ENCODE measurements at places on chromosomes 5 and 9.

DNA sequence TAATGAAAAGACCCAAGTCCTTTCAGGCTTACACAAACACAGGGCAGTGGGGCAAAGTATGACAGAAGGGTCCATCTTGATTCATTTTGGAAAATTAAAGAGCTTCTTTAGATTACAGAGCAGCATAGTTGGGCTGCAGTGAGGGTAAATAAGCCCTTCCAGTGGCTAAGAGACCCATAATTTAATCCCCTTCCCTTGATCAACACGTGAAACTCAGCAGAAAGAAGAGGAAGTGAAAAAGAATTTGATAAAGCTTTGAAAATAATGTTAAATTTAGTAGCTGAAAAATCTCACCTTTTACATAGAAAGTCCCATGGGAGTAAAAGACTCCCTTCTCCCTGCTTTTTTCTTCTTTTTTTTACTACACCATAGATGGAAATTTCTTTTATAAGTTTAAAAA, 87.6 kb downstream of the FREM1 start:
- no peak for DNase-seq

GRCh38 chr5:179166171-179166885, 106.2 kb downstream of the ZNF354C start:
- no peak for DNase-seq

GRCh38 chr5:157596487-157596886, 20.9 kb upstream of the ADAM19 start:
- no peak for DNase-seq

- no peak for DNase-seq
These were observed 189.2 kb downstream of the NDUFS4 start for GRCh38 chr5:53749621-53750020.

- DNase-seq: no peak
These were observed 52.1 kb downstream of the CYSTM1 start for GRCh38 chr5:140227046-140227445.

- DNase-seq: no peak
These were observed 153.1 kb upstream of the KLF9 start for GRCh38 chr9:70567511-70567910.

DNA sequence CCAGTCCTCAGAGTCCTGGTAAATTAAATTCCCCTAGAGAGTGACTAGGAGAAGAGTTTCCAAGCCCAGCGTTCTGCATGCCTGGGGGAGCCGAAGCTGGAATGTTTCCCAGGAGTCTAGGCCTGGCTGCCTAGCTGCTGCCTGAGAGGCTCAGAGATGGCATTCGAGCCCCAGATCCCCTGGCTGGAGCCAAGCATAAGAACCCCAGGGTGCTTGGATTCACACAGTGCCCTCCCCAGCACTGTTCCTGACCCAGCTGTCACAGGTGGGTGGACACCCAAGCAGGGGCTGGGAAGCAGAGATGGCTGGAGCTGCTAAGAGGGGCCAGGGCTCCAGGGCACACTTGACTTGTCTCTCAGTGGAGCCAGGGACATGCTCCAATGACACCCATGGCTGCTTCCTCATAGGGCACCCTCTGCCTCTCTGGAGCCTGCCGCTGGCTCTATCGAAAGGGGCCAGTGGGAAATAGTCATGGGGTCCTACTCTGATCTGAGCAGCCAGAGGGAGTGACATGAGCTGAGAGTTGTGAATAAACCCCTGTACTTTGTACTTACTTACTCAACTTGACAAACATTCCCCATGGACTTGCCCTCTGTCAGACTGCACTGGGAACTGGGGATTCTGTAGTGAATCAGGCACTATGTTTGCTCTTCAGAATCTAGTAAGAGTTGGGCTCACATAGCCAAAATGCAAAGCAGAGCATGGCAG, 62.6 kb upstream of the XPA start:
- no peak for DNase-seq

DNA sequence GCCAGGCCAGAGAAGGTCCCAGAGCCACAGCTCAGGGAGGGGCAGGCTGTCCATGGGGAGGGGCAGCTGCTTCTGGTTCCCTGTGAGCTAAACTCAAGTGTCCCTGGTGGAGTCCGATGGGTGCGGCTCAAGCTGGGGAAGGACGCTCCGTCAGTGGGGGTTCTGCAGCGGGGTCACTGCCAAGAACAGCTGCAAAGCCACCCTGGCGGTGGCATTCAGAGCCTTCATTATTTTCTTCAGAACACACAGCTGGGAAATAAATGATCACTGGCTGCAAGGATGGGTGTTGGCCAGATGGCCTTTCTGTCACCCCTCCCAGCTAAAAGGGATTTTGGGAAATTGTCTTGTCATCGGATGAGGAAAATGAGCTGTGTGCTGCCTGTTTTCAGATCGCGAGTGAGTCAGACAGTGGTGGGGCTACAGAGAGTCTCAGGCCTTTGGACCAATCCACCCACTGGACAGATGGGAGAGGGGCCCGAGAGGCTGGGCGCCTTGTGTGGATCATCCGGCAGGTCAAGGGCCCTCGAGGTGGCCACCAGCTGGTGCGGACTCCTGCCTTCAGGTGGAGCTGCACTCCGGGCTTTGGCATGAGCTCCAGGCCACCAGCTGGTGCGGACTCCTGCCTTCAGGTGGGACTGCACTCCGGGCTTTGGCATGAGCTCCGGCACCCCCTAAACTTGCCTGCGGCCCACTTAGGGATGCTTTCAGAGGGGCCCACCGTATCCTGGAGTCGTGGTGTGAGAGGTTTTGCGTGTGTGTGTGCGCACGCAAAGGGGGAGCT, 17.9 kb upstream of the GFPT2 start:
- DNase-seq: no peak

DNA sequence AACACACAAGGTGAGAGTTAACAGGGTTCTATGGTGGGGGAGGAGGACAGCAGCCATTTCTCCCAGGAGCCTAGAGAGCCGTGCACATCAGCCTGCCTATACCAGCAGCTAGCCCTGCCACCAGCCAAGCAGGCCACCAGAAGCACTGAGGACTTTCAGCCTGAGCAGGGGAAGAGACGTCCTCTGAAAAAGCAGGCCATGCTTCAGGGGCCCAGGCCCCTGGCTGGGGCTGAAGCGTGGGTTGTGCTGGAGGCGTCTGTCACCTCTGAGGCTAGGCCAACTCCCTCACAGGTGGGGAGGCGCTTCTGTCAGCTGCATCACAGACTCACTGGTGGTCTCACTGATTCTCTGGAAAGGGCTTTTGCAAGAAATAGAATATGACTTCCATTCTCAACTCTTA, 16.3 kb downstream of the FSTL4 start:
- DNase-seq: no peak

- DNase-seq: no peak
These were observed 171.8 kb downstream of the SEMA5A start for GRCh38 chr5:9374025-9374424.

DNA sequence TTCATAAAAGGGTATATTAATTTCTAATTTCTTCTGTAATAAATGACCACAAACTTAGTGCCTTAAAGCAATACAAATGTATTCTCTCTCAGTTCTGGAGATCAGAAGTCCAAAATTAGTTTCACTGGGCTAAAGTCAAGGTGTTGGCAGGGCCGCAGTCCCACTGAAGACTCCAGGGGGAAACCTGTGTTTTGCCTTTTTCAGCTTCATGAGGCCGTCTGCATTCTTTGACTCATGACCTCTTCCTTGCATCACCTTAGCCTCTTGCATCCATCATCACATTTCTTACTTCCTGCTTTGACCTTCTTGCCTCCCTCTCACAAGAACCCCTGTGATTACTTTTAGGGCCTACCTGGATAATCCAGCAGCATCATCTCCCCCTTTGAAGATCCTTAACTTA, 42.0 kb upstream of the ALDH1B1 start:
- DNase-seq: no peak

- DNase-seq: no peak
These were observed 816.6 kb upstream of the CDH6 start for GRCh38 chr5:30376848-30377247.

GRCh38 chr5:78964889-78965288, 20.2 kb downstream of the ARSB start:
- peak; percentile 44 for DNase-seq

DNA sequence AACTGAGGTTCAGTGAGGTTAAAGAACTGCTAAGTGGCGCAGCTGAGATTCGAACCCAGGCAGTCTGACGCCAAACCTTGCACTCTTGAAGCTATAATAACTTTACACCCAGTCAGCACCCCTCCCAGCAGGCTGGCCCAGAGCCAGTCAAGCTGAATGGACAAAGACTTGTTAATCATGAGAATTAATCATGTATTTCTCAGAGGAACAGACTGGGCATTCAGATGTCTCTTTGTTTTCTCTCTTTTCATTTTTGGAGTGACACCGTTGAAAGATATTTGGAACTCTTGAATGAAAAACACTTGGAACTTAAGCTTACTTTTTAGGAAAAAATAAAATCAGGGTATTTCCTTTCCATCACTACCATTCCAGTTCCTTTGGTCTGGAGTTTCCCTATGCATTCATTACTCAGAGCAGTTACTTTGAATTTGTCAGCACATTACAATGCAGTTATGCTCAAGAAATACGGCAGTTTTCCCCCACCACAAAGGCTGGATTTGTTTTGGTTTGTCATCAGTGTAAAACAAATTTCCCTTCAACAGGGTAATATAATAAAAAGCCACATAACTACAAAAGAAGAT, 22.6 kb upstream of the MAMDC2 start:
- peak; percentile 31 for DNase-seq

GRCh38 chr9:6209966-6210365, 5.6 kb upstream of the IL33 start:
- DNase-seq: no peak

- DNase-seq: no peak
These were observed 488 bp downstream of the POLR1E start for GRCh38 chr9:37486256-37486615.
